ENCODE measurements at places on chromosomes 5 and 9.

DNA sequence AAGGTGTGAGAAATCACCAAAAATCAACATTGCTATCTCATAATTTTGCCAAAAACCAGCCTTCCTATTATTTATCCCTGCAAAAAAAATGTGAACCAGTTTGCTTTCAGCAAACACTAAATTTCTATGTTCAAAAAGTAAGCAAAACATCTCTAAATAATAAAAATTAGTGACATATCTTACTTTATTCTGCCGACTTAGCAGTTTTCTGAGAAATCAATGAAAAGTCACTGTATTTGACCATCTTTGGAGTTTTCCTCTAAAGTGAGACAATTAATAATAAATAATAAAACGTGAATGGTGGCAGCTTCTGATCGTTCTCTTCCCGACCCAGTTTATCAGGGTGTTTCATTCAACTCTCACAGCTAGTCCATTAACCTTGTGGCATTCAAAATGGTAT lies 158.6 kb upstream of the TARS1 start:
- no peak for DNase-seq

GRCh38 chr9:15146268-15146700 lies 160.7 kb downstream of the TTC39B start:
- no peak for DNase-seq

DNA sequence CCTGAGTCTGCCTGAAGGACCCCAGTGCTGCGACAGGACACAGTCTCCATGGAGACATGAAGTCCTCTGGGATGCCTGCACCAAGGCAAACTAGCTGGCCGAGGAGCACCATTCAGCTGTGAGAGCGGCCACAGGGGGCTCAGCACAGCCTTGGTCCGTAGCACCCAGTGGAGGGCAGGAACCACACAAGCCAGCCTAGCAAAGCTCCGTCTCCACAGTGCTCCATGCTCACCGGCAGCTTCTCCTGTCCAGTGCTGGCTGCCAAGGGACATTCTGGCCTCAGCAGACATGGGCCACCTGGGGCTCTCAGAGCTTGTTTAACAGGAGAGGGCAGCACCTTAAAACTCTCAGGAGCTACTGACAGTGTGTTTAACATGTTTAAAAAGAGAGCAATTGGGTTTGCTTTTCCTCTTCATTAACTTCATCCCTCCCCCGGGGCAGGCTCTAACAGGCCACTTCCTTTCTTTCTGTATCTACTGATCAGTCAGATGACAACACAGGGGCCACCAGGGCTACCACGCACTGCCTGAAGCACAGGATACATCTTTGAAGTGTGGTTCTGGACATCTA lies 57.0 kb downstream of the SECISBP2 start:
- DNase-seq: no peak

GRCh38 chr5:172389578-172390112 lies 64.7 kb downstream of the SH3PXD2B start:
- no peak for DNase-seq

GRCh38 chr9:121271368-121272341 lies 3.7 kb downstream of the GSN start:
- peak; percentile 44 for DNase-seq

GRCh38 chr5:175133185-175133584 lies 310.8 kb downstream of the DRD1 start:
- no peak for DNase-seq

- no peak for DNase-seq
These were observed 127.6 kb downstream of the GADD45G start for GRCh38 chr9:89732295-89732938.

- no peak for DNase-seq
These were observed 39.9 kb downstream of the PAX5 start for GRCh38 chr9:36993933-36994764.

DNA sequence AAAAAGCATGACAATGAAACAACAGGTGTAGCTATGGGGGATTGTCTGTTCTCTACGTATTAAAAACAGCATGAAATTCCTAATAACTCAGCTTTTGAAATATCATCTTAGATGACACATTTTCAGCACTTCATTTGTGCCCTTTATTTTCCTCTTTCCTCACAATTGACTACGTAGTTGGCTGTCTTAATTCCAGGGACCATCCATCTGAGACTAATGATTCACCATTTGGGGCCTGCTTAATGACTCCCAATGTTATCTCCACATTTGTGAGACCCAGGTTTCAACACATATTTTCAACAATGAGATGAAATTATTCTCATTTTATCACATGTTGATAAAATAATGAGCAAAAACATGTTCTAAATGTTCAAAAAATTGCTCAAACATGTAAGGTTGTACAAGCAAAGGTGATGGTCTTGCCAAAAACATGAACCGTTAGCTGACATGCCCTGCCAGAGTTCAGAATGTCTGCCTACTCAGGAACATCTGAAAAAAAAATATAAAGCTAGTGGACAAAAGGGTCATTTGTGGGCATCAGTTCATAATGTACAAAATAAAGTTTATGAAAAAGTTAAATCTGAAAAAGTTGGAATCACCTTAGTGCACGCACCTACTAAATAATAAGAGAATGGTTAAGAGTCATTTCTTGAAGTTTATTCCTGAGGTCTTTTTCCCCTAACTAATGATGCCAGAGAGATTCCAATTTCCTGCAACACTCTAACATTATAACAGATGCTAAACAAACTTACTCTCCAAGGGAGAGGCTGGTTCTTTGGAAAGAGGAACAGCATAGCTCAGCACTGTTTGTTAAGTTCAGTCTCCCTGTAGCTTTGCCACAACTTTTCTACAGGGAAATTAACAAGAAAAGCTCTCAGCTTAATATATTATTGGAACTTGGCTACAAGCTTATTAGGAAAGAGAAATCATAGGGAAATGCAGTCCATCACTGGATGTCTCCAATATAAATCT lies 275.5 kb downstream of the SPOCK1 start:
- DNase-seq: no peak

GRCh38 chr9:130426883-130427282 lies 17.9 kb upstream of the ASS1 start:
- DNase-seq: no peak

GRCh38 chr5:123874600-123875201 lies 362.7 kb downstream of the CSNK1G3 start:
- peak; percentile 89 for DNase-seq

DNA sequence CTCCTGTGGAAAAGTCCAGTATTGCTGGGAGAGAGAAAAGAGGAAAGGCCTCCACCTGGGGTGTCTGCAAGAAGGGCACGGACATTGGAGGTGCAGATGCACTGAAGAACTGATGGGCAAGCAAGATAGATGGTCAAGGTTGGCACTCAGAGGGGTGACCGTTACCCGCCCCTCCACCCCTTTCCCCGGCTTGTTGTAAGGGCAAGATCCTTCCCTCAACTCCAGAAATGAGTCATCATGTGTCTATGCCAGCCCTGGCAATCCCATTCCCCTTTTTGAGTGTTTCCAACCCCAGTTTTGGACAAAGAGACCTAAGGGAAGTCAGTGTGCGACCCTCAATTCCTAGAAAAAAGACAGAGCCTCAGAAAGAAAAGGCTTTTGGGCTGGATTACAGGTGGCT lies 34.9 kb upstream of the ATP6V1G1 start:
- DNase-seq: no peak

GRCh38 chr5:128668921-128669320 lies 130.9 kb upstream of the FBN2 start:
- DNase-seq: no peak

GRCh38 chr5:141742866-141743851 lies 61.1 kb upstream of the ARAP3 start:
- DNase-seq: no peak

DNA sequence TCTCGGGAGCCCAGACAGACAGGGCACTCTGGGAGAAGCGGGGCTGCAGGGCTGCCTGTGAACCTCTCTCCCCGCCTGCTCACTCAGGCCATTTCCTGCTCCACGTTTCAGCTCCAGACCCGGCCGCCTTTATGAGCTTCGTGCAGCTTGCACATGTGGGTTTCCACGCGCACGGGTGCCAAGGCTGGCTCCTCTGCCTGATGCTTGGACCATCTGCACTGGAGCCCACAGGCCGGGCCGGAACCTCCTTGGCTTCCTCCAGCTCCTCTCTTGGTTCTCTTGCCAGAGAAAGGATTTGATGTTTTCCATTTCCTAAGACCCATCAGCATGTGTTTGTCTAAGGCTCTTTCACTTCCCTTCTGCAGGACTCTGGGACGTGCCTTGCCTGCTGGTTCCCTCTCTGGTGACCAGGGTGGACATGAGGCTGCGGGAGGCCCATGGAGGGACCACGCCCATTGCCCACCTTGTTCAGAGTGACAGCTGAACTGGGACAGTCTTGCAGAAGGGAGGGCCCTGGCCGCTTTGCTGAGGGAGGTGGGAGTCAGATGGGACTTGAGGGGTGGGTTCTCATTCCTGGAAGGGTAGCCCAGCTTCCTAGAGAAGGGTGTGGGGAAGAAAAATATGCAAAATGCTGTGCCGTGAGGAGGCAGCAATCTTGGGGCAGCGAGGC lies 23.3 kb upstream of the COL5A1 start:
- DNase-seq: peak; percentile 16

GRCh38 chr5:81162501-81162900 lies 70.6 kb upstream of the CKMT2 start:
- DNase-seq: no peak

GRCh38 chr9:16369427-16369826 lies 501.0 kb downstream of the BNC2 start:
- DNase-seq: no peak

- DNase-seq: no peak
These were observed 439.1 kb downstream of the DMAC1 start for GRCh38 chr9:7360513-7360912.

DNA sequence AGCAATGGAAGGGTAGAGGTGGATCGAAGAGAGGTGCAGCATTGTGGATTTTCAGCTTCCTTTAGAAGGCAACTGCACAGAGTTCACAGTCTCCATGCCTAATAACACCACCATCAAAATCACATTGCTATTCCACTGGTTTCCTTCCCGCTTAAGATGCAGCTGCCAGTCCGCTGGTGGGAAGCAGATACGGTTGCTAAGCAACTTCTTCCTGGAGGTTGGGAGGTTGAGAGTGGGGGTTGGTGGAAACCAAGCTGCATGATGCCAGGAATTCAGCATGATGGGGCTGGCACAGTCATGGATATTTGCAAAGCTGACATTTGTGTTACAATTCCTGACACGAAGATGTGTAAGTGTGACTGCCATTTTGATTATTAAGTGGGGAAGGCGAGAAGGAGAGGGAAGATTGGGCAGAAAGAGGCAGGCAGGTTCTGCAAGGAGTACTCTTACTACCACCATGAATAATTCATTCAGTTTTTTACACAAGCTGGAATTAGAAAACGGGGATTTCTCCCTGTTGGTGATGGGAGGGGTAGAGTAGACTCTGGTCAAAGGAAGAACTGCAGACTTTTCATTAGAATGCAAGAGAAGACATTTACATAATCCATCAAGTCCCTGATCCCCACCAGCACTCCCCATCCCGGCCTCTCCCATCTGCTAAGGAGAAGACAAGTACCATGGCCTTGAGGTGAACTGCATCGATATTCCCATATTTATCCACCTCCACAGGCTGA lies 87.5 kb downstream of the GLDC start:
- DNase-seq: no peak

DNA sequence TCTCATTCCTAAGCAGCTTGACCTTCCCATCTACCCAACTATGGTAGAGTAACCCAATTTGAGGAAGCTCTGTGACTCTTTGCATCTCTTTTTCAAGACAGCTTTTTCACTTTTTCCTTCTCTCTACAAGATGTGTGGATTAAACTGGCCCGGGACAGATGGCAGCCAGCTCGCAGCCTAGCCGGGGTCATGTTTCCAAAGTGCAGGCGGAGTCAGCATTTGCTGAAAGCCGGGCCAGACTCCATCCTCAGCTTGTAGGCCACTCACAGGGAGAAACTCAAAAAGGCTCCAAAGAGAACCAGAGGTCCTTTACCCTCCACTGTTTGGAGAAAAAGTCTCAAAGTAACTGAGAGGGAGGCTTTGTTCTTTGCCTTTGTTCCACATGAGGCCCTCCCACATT lies 286.8 kb upstream of the PANK3 start:
- DNase-seq: no peak

DNA sequence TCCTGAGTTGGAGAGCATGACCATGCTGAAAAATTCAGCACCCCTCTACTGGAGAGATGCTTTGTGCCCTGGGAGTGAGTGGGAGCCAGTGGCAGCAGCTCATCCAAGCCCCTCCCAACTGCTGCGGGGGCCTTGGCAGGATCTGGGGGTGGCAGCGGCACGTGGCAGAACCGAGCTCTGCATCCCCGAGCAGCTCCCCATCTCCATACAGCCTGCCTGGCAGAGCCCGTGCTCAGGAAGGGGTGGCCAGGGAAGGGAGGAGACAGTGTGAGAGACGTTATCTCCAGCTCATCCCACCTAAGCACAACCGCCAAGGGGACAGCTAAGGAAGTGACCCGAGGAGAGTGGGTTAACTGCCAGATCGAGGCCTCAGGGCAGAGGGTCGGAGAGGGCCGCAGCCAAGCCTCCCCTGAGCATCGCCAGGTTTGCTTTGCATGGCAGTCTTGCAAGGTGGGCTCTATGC lies 17.2 kb upstream of the DPM2 start:
- peak; percentile 63 for DNase-seq

All from midbrain (tissue), 1 donor.